SJCRH30 (cell line): ENCODE measurements at places on chromosomes 7 and 10. TPM values are rescaled to one million over a fixed set of nuclear protein-coding genes. Genes with fewer than 3 reads are reported as not detected.
A peak's percentile ranks its signal among the peaks of the same experiment; 100 is the strongest.

- DNase-seq, result no peak
Measured at GRCh38 chr7:37337522-37337921, 111.1 kb downstream of the ELMO1 start.

DNA sequence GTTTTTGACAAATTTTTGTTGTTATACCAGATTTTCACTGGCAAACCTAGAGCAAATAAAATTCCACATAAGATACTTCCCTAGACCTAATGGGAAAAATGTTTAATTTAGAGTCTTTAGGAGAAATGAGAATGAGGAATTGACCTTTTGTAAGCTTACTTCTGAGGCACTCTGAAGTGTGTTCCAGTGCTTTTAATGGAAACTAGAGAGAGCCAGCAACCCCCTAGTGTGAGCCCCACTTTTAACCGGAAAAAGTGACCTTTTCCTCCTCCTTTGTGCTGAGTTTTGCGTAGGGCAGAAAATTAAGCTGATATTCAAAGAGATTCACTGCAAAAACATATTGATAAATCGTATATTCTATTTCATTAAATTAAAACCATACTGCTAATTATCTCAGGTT is 5.2 kb downstream of the IKZF1 start:
- no peak for DNase-seq

The NUTM2E gene
- 0.02 and 0.03 TPM in 2 replicates for total RNA-seq

- DNase-seq, result no peak
Measured at GRCh38 chr7:64559206-64559605, 3.7 kb downstream of the ZNF680 start.

The AKR1C3 gene
- total RNA-seq, result 30.0 and 36.3 TPM in 2 replicates

DNA sequence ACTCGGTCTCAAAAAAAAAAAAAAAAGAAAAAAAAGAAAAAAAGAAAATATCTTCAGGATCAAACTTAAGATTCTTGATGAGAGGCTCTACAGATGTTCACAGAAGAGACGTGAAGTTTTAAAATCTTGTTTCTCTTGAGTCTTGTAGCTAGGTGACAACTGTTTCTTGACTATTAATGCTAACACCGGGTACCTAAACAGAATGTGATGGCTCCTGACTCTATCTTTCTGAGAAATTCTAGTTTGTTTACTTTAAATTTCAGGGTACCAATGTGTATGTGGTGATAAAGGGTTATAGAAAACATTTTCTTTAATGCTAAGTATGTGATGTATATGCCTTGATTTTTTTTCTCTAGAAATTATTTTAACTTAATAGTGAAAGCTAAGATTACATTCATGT is 61.0 kb downstream of the DAGLB start:
- no peak for DNase-seq

- no peak for DNase-seq
Measured at GRCh38 chr7:150686030-150686631, 625 bp downstream of the GIMAP2 start.

DNA sequence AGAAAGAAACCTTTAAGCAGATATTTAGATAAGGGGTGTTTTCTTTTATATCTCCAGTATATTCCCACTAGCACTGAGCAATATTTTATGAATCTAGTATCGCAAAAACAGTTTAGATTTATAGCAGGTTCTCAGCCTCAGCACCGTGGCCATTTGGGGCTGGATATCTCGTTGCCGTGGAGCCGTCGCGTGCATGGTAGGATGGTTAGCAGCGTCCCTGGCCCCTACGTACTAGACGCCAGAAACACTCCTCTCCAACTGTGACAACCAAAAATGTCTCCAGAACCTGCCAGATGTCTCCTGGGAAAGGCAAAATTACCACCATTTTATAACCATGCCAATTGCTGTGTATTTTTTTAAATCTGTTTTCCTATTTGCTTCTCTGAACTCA is 172.9 kb downstream of the CACNB2 start:
- DNase-seq, result no peak

The SEMA3A gene
- 16.8 and 19.4 TPM in 2 replicates for total RNA-seq

- no peak for DNase-seq
Measured at GRCh38 chr10:74329873-74330272, 178.9 kb downstream of the ADK start.

DNA sequence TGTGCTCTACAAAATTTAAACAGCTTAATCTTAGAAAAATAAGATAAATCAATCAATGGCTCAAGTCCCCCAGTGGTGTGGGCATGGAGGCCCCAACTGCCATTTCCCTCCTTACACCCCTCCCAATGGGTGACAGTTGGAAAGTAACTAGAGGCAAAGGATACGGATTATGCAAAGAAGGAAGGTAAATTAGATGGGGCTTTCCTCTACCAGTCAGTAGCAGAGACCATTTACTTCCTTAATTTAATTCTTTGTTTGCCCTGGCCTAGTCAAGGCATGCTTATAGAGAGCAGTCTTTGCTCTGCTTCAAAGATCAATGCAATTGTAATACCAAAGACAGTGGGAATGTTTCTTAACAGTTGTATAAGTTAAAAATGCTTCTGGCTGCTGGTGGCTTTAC is 63.3 kb upstream of the PAPSS2 start:
- no peak for DNase-seq

DNA sequence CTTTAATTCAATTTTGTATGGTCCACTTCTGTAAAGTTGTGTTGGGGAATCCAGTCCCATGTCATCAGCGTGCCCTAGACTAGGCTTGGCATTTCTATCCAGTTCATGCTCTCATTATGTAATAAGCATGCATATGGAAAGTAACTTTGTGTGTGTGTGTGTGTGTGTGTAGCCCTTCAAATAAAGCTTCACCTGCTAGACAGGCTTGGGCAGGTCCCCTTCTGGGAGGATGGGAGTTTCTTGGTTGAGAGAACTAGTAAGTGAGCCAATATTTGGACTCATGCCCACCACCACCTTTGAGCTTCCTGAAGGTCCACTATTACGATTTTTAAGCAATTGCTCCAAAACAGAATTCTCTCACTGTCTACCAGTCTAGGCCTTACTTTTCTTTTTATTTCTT is 6.9 kb downstream of the BZW2 start:
- no peak for DNase-seq

GRCh38 chr10:128622706-128623105 is 496.5 kb upstream of the MKI67 start:
- no peak for DNase-seq

DNA sequence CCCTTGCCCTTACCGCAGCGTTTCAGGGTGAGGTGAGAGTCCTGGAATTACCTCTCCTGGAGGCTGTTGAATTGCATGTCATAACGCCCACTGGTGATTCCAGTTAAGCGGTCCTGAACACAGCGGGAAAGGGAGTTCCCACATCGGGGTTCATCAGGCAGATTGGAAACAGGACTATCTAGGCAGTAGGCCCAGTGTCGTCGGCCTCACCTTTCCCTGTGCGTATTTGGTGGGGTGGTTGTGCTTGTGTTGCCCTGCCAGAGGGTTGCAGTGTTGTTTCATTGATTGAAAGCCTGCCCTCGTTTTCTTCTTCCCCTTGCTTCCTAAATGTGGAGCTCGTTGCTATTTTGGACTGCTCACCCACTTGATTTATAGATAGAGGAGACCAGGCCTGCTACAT is 10.6 kb upstream of the SUN1 start:
- no peak for DNase-seq

- no peak for DNase-seq
Measured at GRCh38 chr7:75567948-75568595, 76.0 kb downstream of the SPDYE5 start.

DNA sequence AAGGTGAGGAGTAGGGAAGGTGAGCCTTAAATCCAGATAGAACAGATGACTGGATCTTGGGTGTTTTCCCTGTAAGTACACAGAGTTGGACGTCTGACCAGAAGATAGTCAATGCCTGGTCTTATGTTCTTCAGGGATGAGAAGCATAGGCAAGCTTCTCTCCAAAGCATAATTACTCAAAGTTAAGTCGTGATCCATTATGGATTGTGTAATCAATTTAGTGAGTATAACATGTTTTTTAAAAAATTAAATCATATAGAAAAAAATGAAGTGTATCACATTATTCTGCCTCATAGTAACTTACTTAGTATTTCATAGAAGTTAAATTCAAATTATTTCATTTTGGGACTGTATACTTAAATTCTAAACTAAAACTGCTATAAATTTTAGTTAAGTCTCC is 39.7 kb downstream of the KDM7A start:
- DNase-seq, result no peak

GRCh38 chr7:46763344-46763743 is 818.6 kb downstream of the TNS3 start:
- DNase-seq, result no peak

DNA sequence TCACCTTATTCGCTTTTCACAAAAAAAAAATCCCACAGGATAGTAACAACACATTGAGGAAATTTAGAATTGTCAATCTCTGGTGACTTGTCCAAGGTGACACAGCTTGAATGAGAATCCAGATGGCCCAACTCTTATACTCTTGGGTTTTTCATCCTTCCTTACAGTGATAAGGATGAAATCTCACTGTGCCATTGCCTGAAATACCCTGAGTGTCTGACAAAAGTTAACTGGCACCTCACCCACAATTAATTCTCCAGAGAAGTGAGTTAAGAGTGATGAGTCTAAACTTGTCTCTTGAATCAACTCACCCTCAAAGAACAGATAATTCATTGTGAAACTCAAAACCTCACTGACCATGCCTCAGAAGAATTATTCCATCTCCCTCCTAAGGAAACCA is 18.9 kb downstream of the CHRM2 start:
- no peak for DNase-seq

DNA sequence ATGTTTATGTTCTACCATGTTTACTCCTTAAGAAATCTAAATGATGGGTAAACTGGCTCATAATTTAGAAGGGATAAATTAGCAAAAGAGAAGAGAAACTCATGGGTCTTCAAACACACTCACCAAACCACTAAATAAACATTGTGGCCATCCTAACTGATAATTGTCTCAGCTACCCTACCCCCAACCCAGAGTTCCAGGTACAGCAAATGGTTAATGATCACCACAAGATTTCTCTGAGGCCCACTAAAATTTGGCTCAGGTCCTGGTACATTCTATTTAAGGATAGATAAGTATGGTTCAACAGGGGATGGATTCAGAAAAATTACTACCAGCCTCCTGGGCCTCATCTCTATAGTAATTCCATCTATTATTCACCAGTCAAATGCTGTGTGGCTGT is 21.4 kb downstream of the SLC25A13 start:
- no peak for DNase-seq

The BCAP29 gene
- 66.8 and 71.3 TPM in 2 replicates for total RNA-seq

DNA sequence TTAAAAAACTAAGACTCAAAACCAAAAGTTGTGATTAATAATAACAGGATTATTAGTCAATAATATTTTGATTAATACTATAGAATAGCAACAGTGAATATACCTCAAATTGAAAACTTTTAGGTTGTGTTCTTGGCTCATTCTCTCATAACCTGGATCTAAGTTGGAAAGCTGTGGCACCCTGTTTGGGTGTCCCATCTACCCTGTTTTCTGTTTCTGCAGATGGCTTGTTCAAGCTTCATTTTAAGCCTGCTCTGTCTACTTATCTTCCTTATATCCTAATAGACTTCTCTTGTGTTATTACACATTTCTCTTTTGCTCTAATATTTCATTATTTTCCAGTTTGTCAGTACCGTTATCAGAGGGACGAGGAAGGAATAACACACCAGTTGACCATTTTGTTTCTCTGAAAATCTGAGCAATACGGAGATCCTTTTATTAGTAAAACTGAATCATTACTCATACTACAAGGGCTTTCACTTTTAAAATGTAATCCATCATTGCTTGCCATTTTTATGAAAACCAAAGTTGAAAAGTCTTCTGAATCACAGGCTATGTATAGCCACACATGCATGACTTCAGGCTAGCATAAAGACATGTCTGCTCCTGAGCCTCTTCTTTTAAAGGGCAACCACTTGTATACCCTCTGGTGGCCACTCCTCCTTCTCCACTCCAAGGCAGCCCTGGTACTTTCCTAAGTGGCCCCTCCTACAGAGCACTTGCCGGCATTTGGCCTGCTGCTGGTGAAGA is 22.3 kb downstream of the COX15 start:
- DNase-seq, result no peak

The CYP3A5 gene
- 0.36 TPM in 1 of 2 replicates, not detected in the other for total RNA-seq

- no peak for DNase-seq
Measured at GRCh38 chr10:72779874-72780273, 87.9 kb downstream of the MCU start.

- peak; percentile 33 for DNase-seq
Measured at GRCh38 chr7:33849004-33849403, 56.3 kb upstream of the BMPER start.

GRCh38 chr10:131729938-131730660 is 170.7 kb upstream of the PPP2R2D start:
- DNase-seq, result no peak

The MCM10 gene
- total RNA-seq, result 49.5 and 53.1 TPM in 2 replicates

DNA sequence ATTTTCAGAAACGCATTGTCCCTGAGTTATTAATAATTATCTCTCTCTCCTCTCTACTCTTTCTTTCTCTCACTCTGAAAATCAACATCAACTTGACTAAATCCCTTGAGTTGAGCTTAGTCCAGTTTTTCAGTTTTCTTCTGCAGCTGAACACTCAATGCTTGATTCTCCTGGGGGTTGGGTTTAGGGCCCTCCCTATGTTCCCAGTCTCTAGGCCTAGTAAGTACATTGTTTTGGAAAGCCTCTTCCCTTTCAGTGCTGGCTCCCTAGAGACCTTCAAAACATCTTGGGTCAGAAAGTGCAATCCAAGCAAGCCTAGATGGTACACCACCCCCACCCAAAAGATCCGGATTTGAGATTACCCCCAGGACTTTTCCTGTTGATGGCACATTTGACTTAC is 488.5 kb downstream of the LRMDA start:
- DNase-seq, result no peak

The FXYD4 gene
- total RNA-seq, result not detected in 2 replicates

DNA sequence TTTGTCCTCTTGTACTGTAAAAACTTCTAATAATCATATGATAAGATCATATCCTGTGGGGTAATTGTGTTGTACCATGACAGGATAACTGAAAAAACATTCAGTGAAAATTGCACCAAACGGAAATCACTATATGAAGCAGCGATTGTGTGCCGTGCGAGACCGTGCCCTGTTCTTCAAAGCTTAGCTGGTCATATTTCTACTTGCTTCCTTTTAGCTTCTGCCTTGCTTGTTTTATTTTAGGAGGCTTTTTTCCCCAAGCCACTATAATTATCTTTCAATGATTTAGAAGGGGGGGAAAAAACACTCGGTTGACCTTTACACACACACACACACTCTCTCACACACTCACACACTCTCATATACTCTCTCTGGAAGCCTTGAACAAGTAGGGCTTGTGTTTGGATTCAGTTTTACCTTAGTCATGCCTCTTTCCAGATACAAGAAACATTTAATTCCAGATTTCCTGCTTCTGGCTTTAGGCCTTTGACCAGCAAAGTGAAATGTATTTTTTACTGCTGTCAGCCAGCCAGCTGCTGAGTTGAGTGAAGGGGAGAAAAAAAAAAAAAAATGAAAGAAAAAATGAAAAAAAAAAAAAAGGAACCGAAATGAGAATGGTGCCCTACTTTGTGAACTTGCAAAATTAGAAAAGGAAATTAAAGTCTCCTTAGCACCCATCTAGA is 181.4 kb downstream of the ARID5B start:
- DNase-seq, result peak; percentile 57

GRCh38 chr7:4631380-4632179 is 50.5 kb upstream of the FOXK1 start:
- peak; percentile 57 for DNase-seq
